ENCODE measurements at places on chromosomes 7 and 10.

GRCh38 chr7:18580950-18581349, 85.4 kb downstream of the HDAC9 start:
- no peak for DNase-seq

DNA sequence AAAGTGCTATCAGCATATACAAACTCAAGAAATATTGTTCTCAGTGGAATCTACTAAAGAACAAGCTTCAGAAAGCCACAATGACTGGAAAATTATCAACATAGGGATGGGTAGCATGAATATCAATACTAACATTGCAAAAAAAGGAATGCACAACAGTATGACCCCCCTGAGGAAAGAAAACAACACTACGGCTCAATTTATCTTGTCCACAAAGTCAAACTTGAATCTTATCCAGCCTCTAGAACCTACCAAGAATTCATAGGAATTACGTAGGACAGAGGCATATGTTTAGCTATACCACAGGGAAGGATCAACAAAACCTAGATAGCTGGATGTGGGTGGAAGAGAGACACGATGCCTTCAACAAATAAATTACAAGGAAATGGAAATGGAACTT, 54.6 kb downstream of the AGMO start:
- no peak for DNase-seq

DNA sequence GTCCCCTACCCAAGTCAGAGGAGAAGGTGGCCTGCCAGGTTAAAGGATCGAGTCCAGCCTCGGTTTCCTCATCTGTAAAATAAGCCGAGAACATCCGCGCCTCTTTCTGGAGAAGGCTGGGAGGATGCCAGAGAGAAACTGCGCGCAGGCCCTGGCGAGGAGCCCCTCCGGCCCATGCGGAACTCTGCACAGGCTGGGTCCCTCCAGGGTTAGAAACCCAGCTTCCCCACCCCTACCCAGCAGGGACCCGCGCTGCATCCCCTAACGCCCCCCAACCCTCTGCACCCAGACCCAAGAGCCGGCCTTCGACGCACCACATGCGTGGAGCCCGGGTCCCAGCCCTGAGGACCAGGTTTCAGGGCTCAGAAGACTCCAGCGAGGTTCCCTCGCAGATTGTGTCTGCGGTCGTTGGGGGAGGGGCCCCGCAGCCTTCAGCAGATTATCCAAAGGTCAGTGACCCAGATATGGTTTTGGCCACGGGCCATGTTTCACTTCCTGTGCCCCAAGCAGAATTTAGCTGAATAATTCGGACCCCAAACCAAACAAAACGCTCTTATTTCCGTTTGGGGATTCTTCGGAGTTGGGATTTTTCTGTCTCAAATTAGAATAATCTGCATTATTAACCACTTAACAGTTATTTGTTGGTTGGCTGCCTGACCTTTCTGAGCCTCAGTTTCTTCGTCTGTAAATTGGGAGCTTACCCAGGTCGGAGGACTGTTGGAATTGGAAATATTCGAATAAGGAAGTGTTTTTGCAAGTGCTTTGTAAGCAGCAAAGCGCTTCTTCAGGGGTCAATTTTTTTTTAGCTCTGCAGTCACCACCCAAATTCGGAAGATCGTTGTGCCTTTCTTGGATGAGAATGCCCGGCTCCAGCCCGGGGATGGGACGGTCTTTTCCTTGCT, 167.7 kb downstream of the UBE2H start:
- no peak for DNase-seq

- no peak for DNase-seq
Measured at GRCh38 chr7:87592300-87592699, 8.4 kb downstream of the ABCB1 start.

DNA sequence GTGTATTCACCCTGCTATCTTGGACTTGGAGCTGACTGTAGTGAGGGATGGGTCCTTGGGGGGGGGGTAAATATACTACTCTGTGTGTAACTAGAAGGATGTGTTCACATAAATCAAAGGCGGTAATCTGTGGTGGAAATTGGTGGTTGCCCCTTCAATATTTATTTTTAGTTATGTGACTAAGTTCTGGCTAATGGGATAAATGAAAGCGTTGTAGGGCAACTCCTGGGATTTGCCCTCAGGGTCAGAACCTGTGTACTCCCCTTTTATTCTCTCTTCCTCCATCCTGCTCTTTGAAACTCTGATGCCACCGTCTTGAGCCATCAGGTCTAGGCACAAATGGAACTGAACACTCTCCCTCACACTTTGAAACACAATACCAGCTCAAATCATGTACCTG, 24.3 kb upstream of the ST7 start:
- DNase-seq = no peak

All from hepatic stellate cell (primary cell).